CD4-positive, alpha-beta T cell treated with Interleukin-1 beta for 1 hour (primary cell): ENCODE measurements at places on chromosomes 4 and X.
A peak's percentile ranks its signal among the peaks of the same experiment; 100 is the strongest.

GRCh38 chr4:122746485-122746965 lies 14.0 kb downstream of the BBS12 start:
- DNase-seq = no peak

DNA sequence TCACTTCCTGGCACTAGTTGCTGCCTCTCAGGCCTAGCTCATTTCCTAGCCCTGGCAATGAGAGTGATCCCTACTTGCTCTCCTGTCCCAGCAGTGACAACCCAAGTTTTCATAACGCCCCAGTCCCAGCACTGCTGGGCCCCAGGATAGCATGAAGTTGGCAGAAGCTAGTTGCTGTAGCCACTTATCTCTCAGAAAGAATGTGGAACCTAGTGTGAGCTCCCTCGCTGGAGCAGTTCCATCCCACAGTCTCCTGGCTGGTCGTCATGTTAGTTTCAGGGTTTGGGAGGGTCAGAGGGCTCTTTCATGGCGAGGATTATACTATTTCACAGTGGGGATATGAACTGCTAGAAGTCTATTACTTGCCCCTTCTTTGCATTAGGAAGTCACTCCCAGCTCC lies 5.1 kb downstream of the PF4 start:
- DNase-seq = no peak

DNA sequence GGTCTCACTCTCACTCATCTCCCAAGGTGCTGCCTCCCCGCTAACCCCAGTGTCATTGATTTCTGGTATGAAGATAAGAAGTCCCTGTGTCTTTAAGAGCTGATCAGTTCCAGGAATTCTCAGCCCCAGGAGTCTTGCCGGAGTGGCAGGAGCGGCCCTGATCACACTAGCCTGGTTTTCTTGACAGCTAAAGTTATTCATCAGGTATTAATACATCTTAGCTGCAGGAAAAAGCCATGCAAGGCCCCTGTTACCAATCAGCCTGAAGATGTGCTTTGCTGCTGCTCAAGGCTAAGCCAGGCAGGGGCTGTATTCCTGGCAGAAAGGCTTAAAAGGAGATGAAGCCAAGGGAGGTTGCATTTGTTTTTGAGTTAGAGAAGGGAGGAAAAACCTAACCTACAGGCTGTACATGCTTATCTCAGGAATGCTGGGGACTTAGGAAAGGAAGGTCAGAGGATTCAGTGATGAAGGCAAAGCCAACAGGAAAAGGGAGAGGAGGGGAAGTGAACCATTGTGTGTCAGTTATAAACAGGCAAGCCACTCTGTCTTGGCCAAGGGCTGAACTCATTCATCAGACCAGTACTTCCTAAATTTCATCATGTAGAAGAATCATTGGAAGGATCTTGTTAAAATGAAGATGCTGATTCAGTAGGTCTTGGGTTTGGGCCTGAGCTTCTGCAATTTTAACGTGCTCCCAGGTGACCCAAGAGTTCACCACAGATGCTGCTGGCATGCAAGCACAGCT lies 8.6 kb downstream of the SRPX start:
- no peak for DNase-seq

DNA sequence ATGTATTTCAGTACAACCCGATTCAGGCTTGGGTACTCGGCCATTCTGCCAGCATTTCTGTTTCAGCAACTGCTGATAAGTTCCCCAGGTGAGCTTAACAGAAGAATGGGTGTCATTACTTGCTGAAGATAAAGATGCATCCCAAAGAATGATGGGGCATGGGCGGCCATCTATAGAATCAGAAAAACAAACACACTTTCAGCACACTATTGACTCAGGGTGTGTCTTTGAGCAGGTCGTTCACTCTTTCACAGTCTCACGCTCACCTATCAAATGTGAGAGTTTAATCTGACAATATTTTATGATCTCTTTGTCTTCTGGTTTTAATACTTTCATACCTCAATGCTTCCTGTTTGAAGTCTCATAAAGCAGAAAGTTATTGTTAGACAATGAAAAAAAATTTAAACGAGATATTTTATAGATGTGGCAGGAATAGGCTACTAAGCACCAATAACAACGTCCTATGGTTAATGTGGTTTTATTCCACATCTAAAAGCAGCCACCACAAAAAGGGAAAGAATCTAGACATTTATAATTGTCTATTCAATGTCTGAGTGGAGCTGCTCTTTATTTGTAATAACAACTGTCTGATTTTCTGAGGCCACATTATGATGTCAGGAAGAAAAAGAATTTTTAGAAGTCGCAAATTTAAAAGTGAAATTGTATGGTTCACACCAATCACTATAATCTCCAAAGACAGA lies 17.0 kb downstream of the GASK1B start:
- no peak for DNase-seq

- no peak for DNase-seq
These were observed 43.2 kb downstream of the QDPR start for GRCh38 chr4:17468619-17469221.

DNA sequence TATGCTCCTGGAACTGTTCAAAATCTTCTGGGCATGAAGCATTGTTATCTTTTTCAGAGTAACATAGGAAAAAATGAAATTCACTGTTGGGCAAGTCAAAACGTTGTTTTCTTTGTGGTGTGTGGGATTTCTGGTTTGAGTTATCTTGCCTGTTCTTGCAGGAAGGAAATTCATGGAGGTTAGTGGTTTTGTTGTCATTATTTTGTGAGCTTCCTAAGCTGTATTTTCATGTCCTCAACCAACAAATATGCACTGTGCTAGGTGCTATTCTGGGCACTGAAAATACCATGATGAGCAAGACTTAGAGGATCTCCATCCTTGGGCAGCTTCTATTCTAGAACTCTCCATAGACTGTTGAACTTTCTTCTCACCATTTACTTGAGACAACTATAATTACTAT lies 16.9 kb downstream of the SPINK2 start:
- no peak for DNase-seq

GRCh38 chrX:138845786-138846185 lies 134.3 kb upstream of the FGF13 start:
- DNase-seq = no peak

DNA sequence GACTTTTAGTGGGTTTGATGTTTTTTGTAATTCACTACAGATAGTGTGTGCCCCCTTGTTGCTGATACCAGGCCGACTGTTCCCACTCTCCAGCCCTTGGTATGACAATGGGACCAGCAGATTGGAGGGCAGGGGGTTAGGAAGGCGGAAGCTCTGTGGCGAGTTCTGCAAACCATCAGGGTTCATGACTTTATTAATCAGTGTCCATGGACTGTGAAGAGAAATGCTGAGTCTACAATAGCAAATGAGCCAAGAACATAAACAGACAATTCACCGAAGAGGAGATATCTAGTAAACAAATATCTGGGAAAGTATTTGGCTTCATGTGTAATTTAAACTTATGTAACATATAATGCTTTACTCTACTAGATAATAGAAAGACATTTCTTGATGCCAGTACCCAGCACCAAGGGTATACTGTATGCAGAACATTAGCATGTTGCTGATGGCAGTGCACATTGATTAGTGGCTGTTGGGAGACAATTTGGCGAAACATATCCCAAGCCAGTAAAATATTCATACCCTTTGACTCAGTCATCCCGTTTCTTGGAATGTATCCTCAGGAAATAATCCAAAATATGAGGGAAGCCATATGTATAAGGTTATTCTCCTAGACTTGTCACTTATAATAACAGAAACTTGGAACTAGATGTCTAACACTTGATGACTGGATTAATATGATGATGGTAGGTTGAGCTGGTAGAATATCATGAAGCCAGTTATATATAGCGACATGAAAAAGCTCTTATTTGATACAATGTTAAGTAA lies 169.4 kb downstream of the PTTG2 start:
- no peak for DNase-seq

GRCh38 chr4:37628977-37629609 lies 57.1 kb downstream of the RELL1 start:
- DNase-seq = no peak

DNA sequence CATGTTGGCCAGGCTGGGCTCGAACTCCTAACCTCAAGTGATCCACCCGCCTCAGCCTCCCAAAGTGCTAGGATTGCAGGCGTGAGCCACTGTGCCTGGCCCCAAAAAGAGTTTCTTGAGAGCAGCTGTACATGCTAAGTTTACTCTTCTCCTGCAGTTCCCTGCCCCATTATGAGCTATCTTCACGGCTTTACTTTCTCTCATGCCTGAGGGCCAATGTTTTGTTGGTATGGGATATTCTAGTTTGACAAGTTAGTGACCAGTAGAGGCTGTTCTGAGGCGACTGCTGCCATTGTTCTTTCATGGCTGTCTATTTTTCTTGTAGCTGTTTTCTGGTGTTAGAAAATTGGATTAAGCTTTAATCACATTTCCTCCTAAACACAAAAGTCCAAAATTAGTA lies 78.0 kb upstream of the STX18 start:
- DNase-seq = no peak

- no peak for DNase-seq
These were observed 210.2 kb downstream of the DMD start for GRCh38 chrX:33001107-33001506.

- DNase-seq = no peak
These were observed 165.5 kb upstream of the SLIT2 start for GRCh38 chr4:20086067-20086798.

GRCh38 chrX:125651426-125651825 lies 331.8 kb downstream of the TEX13C start:
- no peak for DNase-seq

DNA sequence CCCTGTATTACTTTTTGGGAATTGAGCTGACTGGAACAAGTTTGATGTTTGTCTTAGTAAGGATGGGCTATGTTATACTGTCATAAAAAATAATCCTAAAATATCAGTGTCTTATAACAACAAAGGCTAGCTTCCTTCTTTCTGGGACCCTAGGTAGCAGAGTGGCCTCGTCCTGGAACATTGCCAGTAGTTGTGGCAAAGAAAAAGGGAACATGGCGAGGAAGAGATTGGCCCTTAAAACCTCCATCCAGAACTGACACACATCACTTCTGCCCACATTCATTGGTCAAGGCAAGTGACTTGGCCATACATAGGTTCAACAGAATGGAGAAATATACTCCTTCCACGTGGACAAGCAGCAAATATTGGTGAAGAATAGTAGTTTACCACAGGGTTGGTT lies 287.9 kb downstream of the PPP1R2C start:
- no peak for DNase-seq

DNA sequence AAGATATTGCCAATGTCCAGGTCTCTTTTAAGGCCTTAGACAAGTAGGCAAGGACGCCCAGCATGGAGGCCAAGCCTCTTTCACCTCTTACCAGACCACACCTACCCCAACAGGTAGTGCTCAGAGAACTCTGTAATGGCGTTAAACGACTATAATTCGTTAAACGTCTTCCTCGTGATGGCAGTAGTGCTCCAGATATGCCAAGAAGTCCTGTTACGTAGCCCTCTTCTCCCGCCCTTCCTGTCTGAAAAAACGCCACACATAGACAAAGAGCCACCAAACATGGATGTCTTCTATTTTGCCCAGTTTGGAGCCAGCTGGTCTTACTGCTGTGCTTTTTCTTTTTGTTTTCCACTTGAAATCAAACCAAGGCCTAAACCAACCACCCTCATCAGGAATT lies 190.7 kb downstream of the OR13H1 start:
- peak; percentile 83 for DNase-seq

GRCh38 chr4:80209340-80209701 lies 12.0 kb downstream of the PRDM8 start:
- no peak for DNase-seq

- no peak for DNase-seq
These were observed 66.0 kb upstream of the DDX60 start for GRCh38 chr4:168384437-168385141.

DNA sequence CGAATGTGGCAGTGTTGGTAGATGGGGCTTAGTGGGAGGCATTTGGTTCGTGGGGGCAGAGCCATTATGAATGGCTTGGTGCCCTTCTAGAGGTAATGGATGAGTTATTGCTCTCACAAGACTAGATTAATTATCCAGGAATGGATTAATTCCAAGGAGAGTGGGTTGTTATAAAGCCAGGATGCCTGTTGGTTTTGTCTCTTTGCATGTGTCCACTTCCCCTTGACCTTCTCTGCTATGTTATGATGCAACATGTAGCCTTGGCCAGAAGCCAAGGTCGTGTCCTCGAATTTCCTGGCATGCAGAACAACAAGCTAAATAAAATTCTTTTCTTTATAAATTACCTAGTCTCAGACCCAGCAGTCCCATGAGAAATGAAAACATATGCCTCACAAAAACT lies 111.2 kb upstream of the PLS3 start:
- peak; percentile 4 for DNase-seq

DNA sequence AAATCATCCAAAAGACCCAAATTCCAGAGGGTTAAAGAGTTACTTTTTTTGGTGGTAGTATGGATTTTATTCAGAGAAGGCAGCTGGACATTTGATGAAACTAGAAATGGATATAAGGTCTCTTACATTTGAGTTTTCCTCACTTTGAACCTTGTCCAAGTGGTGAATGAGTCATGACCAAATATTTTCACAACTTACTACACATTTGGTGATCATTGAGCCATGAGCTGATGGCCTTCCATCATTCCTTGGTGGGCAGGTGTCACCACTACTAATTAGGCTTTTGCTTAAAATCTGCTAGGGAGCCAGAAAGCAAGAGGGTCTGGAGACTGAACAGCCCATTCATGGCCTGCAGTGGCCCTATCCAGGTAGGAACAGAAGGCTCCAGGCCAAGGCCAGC lies 620.2 kb upstream of the INTU start:
- no peak for DNase-seq
